Smooth muscle cell of the coronary artery (primary cell): ENCODE measurements at places on chromosomes 3 and 15. TPM values are rescaled to one million over a fixed set of nuclear protein-coding genes. Genes with fewer than 3 reads are reported as not detected.

The BHLHE40 gene
- total RNA-seq: 8.7 and 51.5 TPM in 2 replicates

The CNTN6 gene
- under 0.01 TPM in 1 of 2 replicates, not detected in the other for total RNA-seq

The TM4SF18 gene
- 0.15 and 2.5 TPM in 2 replicates for total RNA-seq

The RPL22L1 gene
- total RNA-seq: 12.2 and 88.0 TPM in 2 replicates

The ZNF385D gene
- 0.08 and 0.47 TPM in 2 replicates for total RNA-seq

The ARRDC4 gene
- 6.7 and 17.4 TPM in 2 replicates for total RNA-seq

The SCG3 gene
- total RNA-seq: not detected in 2 replicates

The TMEM158 gene
- 3.5 and 8.7 TPM in 2 replicates for total RNA-seq

The FEM1B gene
- 35.0 and 106 TPM in 2 replicates for total RNA-seq

The FANCD2OS gene
- not detected in 2 replicates for total RNA-seq

The HRG gene
- total RNA-seq: not detected in 2 replicates

The FBXW12 gene
- total RNA-seq: 0.08 TPM in 1 of 2 replicates, not detected in the other

The INTS14 gene
- 23.3 and 23.4 TPM in 2 replicates for total RNA-seq
